Bronchial epithelial cell (primary cell): ENCODE measurements at places on chromosomes 4 and X. TPM values are rescaled to one million over a fixed set of nuclear protein-coding genes. Genes with fewer than 3 reads are reported as not detected.

GRCh38 chr4:41678086-41678816 lies 70.3 kb downstream of the PHOX2B start:
- DNase-seq = no peak

- DNase-seq = no peak
Measured at GRCh38 chr4:154616731-154617130, 4.3 kb upstream of the FGG start.

- peak; percentile 20 for DNase-seq
Measured at GRCh38 chr4:173218411-173219125, 50.0 kb downstream of the GALNT7 start.

The CHST7 gene
- 3.4 and 4.0 TPM in 2 replicates for total RNA-seq

- no peak for DNase-seq
Measured at GRCh38 chr4:157667836-157668235, 447.3 kb downstream of the GRIA2 start.

DNA sequence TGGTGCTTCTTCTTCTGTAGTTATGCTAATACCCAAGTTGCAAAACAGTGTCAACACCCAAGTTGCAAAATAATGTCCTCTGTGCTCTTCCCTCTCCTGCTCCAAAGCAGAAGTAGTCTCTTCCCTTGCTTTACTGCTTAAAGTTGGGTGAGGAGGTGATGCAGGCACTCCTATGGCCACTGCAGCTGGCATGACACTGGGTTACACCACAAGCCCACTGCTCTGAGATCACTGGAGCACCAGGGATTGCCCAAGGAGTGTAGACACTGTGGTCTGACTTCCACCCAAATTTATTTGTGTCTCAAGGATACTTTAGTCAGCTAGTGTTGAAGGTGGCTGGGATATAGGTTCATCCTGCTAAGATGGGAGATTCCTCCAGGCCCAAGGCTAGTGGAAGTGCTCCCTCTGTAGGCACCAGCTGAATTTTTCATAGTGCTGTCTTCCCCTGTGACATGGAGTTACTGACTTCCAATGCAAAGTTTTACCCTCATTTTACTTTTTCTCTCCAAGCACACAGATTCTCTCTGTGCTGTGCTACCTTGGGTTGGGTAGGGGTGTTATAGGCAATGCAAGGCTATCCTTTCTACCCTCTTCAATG lies 196.2 kb upstream of the TENT5D start:
- no peak for DNase-seq

DNA sequence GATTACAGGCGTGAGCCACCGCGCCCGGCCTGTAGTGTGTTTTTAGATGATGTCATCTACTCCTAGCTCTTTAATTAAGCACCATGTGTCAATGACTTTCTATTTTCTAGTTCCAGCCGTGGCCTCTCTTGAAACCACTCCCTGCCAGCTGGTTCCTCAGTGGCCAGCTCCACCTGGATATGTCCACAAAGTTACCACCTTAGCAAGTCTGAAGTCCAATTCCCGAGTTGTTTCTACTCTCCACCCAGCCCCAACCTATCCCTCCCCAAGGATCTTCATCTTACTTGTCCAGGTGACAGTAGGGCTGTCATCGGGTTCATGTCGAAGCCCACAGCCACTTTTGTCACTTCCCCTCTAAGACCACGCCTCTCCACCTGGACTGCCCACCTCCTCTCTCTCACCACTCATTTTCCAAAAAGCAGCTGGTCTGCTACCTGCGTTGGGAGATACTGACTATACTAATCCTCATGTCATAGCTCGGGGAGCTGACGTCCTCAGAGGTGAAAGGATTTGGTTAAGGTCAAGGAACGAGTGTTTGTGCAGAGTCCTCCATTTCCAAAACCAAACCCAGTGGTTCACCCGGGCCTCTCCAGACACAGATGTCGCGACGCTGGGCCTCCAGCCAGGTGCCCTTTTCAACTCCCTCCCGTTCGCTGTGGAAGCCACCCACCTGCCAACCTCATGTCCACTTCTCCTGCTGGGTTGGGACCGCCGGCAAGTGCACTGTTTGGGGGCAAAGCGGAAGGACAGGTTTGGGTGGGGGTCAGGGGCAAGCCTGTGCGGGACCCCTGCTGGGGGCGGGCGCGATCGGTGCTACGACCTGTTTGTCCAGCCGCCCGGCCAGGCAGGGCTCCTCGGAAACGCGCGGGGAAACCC lies 704 bp downstream of the FAM3A start:
- no peak for DNase-seq

DNA sequence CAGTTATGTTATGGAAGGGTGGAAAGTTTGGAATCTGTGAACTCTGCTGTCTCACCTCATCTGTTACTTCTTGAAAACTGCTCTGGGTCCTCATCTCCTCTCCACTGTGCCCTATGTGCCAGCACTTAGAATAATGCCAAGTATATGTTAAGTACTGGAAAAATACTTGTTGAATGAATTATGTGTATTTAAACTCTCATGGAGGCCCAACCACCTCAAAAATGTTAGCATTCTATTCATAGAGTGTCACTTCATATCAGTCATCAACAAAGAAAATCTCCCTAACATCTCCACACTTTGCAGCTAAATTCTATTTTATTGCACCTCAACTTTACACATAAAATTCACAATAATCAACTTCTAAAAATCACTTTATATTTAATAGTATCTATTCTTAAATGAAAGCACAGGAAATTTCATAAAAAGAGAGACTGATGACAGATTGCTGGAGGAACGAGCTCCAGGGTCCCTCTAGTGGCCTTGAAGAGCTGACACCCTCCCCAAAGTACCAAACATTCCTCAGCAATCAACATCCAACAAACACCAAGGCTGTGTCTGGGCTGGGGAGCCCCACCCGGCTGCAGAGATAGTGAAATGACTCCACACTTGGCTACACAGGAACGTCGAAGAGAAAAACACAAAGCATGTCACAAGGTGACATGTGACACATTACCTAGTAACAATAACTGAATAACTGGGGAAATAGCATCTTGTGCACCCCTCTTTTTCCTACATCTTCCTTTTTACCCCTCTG lies 45.8 kb downstream of the SLC39A8 start:
- peak; percentile 46 for DNase-seq

GRCh38 chr4:116058129-116058528 lies 944.7 kb upstream of the NDST4 start:
- DNase-seq = no peak

The SLC35A2 gene
- total RNA-seq = 19.3 and 21.9 TPM in 2 replicates

DNA sequence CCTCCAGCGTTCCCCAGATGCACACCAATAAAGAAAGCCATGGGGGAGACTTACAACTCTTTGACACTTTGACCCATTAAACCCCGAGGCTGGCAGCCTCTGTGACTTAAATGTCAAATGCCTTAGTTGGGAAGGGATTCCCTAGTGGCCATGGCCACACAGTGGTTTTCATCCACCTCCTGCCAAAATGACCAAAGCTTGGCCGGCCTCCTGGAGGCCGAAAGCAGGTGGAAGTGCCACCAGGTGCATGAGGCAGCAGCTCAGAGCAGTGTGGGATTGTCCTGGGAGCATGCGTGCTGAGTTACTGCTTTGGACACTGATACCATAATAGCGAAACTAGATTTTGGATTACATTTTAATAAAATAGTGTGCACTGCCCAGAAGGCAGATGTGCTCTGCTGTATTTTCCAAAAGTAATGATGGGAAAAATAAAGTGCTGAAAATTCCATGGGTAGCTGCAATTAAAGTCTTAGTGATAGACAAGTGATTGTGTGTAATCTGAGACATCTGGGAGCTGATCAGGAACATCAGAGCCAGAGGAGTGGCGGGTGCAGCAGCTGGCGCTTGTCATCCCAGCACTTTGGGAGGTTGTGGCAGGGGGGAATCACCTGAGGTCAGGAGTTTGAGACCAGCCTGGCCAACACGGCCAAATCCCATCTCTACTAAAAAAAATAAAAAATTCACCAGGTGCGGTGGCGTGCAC lies 39.8 kb upstream of the TADA2B start:
- DNase-seq = no peak

- DNase-seq = peak; percentile 96
Measured at GRCh38 chr4:142474398-142475087, 371.6 kb downstream of the INPP4B start.

- DNase-seq = peak; percentile 41
Measured at GRCh38 chr4:6548201-6548881, 26.6 kb upstream of the MAN2B2 start.

- peak; percentile 87 for DNase-seq
Measured at GRCh38 chr4:26105815-26106699, 192.0 kb downstream of the SMIM20 start.

DNA sequence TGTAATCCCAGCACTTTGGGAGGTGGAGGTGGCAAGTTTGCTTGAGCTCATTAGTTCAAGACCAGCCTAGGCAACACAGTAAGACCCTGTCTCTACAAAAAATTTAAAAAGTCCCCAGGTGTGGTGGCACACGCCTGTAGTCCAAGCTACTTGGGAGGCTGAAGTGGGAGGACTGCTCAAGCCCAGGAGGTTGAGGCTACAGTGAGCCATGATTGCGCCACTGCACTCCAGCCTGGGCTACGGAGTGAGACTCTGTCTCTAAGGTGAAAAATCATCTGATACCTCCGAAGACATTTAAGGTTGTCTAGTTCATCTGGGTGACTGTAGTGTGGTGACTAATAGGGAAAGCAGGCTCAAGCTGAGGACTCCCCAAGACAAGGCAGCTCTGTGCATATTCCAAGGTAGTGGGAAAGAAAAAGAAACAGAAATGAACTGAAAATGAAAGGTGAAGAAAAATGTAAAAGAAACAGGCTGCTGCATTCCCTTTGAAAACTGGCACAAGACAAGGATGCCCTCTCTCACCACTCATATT lies 23.3 kb downstream of the FRYL start:
- peak; percentile 87 for DNase-seq

The CD40LG gene
- total RNA-seq = not detected in 2 replicates

DNA sequence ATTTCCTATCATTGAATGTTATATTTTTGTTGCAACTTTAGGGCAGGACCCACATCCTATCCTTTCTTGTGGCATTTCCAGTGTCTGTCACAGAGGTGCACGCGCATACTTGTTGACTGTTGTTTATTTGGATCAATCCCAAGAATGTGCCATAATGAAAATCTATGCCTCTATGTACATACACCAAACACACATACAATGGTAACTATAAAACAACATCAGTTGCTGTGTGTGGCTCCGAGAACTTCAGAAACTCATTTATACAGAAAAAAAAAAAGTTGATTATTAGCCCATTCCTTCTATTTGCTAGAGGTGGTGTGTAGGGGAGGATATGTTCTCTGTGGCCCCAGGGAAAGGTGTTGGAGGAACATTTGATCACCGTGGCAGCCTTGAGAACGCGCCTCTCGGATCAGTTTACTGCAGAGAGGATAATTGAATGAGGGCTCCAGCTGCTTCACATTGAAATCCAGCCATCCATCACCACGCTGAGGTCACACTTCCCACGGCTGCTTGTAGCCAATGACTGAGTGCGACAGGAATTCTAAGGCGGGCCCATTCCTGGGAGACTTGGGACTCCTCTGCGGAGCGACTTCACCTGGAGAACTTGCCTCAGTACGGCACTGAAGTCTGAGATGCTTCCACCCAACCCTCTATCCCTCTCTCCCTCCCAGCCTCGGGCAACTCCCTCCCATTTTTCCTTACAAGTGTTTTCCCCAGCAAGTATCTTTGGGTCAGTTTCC lies 19.5 kb downstream of the SMPX start:
- DNase-seq = peak; percentile 20

The PROM1 gene
- total RNA-seq = 0.13 and 0.26 TPM in 2 replicates

- DNase-seq = no peak
Measured at GRCh38 chr4:13830449-13830848, 202.9 kb upstream of the BOD1L1 start.
